ENCODE measurements at places on chromosomes 1 and 21.

GRCh38 chr1:162200096-162200847, 130.8 kb downstream of the NOS1AP start:
- DNase-seq, result no peak

DNA sequence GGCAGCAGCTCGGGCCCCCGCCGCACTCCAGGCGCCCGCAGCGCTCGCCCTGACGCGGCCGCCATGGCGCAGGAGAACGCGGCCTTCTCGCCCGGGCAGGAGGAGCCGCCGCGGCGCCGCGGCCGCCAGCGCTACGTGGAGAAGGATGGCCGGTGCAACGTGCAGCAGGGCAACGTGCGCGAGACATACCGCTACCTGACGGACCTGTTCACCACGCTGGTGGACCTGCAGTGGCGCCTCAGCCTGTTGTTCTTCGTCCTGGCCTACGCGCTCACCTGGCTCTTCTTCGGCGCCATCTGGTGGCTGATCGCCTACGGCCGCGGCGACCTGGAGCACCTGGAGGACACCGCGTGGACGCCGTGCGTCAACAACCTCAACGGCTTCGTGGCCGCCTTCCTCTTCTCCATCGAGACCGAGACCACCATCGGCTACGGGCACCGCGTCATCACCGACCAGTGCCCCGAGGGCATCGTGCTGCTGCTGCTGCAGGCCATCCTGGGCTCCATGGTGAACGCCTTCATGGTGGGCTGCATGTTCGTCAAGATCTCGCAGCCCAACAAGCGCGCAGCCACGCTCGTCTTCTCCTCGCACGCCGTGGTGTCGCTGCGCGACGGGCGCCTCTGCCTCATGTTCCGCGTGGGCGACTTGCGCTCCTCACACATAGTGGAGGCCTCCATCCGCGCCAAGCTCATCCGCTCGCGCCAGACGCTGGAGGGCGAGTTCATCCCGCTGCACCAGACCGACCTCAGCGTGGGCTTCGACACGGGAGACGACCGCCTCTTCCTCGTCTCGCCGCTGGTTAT, 2.8 kb downstream of the KCNJ9 start:
- peak; percentile 81 for DNase-seq

- peak; percentile 34 for DNase-seq
These were observed 23.1 kb upstream of the ERI3 start for GRCh38 chr1:44377925-44378784.

GRCh38 chr1:31939484-31940329, 1.5 kb upstream of the PTP4A2 start:
- DNase-seq, result peak; percentile 77

GRCh38 chr1:171530676-171531075, 45.3 kb downstream of the PRRC2C start:
- DNase-seq, result no peak

DNA sequence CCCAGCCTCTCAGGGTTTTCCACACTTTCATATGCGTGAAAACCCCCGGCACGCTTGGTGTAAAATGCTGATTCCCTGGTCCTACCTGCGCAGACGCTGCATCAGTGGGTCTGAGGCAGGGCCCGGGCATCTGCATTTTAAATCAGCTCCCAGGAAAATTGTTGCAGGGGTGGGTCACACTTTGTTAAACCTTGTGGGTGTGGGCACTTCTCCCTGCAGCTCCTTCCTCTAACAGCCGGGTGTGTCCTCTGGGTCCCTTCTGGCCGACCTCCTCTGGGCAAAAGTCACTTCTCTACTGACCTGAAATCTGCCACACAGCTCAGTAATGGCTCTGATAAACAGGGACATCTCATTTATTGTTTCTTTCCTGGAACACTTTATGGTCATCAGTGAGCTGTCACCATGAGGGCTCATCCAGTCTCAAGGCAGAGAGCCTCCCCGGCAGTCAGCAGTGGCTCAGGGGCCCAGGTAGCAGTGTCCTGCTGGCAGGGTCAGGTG, 52.8 kb upstream of the TMPRSS2 start:
- DNase-seq, result no peak

DNA sequence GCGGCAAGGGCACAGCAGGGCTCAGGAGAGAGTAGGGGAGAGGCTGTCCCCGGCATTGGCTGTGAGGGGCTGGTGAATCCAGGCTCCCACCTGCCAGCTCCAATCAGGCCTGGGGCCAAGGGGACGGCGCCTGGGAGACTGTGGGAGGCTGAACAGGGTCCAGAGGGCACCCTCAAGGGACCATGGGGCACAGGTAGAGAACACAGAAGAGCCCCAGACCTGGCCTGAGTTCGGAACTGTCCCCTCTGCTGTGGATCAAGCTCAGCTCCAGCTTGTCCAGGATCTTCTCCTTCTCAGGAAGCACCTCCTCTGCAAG, 67.0 kb downstream of the KCNAB2 start:
- DNase-seq, result no peak

GRCh38 chr1:172442843-172443565, 865 bp downstream of the PIGC start:
- DNase-seq, result no peak

DNA sequence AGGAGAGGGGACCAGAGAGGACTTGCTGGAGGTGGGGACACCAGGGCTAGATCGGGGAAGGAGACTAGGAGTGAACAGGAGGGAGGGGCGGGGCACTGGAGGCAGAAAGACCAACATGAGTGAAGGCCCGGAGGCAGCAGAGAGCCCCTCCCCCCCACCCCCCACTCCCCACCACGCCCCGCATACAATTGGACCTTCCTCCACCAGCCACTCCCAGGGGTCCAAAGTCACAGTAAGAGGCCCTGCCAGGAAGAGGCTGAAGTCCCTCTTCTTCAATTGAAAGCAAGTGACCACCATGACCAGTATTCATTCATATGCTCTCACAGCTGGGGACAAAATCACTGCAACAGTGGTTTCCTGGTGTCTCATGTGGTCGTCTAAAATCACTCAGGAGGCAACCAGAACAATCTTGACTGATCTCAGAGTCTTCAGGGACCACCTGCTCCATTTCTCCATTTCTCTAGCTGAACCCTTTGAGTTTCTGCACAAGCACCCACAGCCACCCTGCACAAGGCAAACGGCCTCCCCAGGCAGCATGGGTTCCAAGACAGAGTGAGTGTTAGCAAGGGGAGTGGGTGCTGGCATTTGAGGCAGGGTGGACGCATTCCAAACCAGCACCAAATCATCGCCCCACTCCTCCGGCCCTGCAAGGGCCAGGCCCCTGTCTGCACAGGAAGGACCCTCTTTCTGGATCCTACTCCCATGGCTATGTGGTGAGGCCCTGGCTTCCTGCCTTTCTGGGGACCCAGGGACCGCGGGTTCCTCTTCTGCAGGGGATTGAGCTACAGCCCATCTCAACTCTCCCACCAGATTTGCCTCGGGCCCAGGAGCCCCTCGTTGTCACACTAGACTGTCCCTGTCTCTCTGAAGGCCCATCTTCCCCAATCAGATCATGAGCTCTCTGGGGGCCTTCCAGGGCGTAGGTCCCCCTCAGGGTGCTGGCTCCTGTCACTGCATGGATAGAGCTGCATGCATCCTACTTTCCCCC, 17.0 kb downstream of the LAPTM5 start:
- DNase-seq, result no peak

DNA sequence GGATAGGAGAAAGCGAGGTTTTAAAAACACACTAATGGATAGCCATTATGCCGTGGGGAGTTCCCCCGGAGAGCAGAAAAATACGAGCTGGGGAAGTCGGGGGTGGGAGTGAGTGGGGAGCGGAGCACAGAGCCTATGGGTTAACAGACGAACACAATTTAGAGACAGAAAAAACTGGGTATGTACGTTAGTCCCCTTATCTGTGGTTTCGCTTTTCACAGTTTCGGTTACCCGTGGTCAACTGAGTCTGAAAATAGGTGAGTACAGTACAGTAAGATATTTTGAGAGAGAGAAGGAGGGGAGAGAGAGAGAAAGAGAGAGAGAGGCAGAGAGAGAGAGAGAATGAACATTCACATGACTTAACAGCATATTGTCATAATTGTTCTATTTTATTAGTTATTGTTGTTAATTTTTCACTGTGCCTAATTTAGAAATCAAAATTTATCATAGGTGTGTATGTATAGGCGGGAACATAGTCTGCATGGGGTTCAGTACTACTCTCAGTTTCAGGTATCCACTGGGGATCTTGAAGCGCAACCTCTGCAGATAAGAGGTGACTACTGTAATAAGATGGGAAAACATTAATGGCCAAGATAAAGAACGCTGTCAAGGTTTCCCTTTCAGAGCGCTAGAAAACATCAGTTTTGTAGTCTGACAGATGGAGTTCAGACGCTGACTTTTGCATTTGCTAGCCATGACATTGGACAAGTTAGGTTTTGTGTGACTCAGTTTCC, 125.6 kb upstream of the LMO4 start:
- DNase-seq, result no peak

DNA sequence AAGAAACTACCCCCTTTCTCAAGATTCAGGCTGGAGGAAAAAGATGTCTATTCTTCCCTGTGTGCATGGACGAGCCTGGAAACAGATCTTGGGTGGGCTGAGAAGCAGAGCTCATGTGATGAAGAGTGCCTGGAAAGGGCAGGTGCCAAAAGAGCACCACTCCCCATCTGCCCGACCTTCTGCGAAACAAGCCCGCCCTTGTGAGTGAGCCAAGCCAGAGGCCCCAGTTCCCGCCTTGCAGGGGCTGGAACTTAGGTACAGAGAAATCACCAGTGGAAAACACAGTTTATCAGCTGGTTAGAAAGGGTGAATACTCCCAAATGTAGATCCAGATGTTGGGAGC, 26.7 kb upstream of the A3GALT2 start:
- DNase-seq, result no peak

- no peak for DNase-seq
These were observed 2.8 kb downstream of the PTPRU start for GRCh38 chr1:29239142-29239541.

- DNase-seq, result no peak
These were observed 18.3 kb downstream of the KCNC4 start for GRCh38 chr1:110228381-110228780.

- DNase-seq, result no peak
These were observed 67.5 kb upstream of the CLDN14 start for GRCh38 chr21:36547464-36547863.

DNA sequence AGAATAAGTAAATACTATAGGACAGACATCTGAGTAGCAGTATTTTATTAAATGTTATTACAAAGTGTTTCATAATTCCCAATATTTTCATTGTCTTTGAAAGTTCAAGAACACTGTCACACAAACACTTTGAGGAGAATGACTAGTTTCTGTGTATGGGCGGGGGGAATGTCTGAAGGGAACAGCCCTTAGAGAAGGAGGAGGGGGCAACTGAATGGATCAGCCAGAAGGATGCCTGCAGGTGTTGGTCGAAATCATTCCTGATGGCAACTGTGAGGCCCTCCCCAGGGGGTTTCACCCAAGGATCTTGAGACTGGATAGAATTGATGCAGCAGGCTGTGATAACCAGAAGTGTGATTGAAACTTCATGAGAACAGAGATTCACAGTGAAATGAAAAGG, 223.2 kb upstream of the C1orf87 start:
- no peak for DNase-seq

DNA sequence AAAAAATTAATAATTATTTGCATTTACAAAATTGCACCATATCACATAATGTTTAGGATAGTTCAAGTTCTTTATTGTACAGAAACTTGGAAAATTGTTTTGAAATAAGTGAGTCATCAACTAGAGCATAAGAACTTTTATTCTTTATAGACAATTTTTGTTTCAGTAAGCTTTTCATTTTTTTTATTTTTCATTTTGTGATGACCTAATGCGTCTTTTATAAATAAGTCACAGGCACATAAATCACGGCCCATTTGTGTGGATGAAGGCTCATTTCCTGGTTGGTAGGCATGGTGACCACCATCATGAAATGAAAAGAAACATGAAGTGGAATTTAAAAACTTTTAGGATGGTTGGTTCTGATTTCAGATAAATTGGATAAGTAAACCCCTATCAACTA, 39.3 kb downstream of the SPAG17 start:
- DNase-seq, result no peak

GRCh38 chr1:97337250-97338030, 583.4 kb downstream of the DPYD start:
- DNase-seq, result no peak

GRCh38 chr1:93847811-93848288, 31.2 kb downstream of the DNTTIP2 start:
- DNase-seq, result peak; percentile 77

- no peak for DNase-seq
These were observed 116.3 kb downstream of the RHOU start for GRCh38 chr1:228851618-228852017.

GRCh38 chr1:34684266-34684665, 70.6 kb upstream of the GJB5 start:
- DNase-seq, result no peak

GRCh38 chr1:54158071-54158470, 5.3 kb upstream of the CDCP2 start:
- DNase-seq, result no peak

GRCh38 chr1:48591181-48591580, 119.2 kb upstream of the SPATA6 start:
- no peak for DNase-seq

DNA sequence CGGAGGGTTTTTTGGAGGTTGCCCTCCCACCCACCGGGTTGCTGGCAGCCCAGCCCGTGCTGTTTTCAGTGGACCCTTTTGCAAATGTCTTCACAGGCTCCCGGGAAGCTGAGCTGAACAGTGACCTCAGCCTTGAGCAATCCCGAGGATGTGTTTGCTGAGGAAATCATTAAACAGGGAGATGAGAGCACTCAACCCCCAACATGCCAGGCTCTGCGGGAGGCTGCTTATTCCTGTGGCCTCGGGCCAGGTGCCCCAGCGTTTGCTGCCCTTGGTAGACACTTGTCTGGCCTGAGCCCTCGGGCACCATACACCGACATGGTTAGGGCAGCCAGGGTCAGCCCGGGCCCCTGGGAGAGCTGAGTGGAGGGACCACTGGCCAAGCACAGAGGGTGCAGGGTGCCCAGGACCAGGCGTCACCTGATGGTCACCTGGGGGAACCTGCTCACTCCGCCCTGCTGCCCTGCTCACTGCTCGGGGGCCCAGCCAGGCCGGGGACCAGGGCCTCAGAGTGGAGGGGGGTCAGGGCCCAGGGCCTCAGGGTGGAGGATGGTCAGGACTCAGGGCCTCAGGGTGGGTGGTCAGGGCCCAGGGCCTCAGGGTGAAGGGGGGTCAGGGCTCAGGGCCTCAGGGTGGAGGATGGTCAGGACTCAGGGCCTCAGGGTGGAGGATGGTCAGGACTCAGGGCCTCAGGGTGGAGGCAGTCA, 42.5 kb upstream of the POFUT2 start:
- DNase-seq, result no peak

DNA sequence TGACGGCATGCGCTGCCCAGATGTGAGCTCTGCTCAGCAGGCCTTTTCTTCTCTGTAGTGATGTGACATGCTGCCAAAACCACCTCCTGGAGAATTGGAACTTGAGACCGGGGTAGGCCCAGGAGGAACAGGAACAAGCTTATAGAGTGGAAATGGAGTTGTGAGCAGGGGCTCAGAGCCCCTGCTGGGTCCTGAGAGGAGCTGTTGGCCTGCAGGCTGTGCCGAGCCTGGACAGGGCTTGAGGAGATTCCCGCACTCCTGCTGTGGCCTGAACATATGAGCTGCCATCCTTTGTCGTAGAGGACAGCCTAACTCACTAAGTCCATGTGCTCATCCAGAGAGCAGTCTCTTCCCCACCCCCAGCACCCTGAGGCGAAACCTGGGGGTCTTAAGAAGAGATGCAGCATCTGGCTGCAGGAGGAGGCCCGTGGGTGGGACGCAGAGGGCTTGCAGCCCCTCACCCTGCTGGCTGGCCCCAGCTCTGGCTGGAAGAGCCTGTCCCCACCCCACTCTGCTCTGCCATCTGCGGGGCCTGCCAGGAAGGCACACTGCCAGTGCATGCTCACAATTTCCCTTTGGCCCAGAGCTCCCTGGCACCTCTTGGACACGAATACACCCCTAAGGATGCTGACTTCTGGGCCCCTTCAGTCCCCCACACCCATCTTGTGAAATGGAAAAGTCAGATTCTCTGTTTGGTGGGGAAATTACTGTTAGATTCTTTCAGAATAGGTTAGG, 42.5 kb downstream of the PTPRF start:
- no peak for DNase-seq
